Stimulated activated CD4-positive, alpha-beta T cell treated with anti-CD3 and anti-CD28 coated beads, Interleukin-4, amount 100 ng/mL, for 48 hours (primary cell): ENCODE measurements at places on chromosomes 11 and 22.

- no peak for DNase-seq
These were observed 8.9 kb downstream of the USP47 start for GRCh38 chr11:11850668-11851067.

GRCh38 chr11:126189109-126189929, 22.1 kb downstream of the RPUSD4 start:
- DNase-seq: no peak

- no peak for DNase-seq
These were observed 26.3 kb upstream of the CCDC90B start for GRCh38 chr11:83312430-83312829.

DNA sequence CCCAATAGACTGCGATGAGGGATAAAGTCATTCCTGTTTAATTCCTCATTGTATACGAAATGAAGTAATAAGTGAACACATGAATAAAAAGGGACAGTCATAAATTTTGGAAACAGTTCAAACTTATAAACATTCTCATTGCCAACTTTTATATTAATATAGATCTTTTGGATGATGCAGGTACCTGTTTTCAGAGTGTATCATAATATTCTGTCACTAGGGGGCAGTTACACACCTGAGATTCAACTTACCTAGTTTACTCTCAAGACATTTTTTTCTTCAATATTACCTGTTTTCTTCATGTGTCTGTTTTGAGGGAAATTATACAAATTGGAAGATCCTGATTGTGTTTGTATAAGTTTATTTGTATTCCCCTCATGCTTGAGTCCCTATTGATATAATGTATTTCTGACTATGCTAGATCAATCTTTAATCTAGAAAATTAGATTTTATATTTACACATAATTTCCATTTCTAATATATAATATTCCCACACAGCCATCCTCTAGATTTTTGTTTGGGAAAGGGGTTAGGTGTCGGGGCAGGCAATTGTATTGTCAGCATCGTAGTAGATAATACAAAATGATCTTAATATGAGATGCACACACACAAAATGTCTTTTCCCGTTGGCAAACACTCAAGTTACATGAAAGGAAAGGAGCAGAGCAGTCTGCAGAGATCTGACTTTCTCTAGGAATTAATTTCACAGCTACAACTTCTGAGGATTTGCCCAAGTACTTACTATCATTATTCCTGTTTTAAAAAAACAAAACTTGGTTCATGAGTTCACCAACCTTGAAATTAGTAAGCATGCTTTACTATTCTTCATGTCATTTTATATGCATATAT, 18.4 kb downstream of the FDX1 start:
- DNase-seq: no peak

- no peak for DNase-seq
These were observed 7.6 kb upstream of the CHKA start for GRCh38 chr11:68128682-68129327.

DNA sequence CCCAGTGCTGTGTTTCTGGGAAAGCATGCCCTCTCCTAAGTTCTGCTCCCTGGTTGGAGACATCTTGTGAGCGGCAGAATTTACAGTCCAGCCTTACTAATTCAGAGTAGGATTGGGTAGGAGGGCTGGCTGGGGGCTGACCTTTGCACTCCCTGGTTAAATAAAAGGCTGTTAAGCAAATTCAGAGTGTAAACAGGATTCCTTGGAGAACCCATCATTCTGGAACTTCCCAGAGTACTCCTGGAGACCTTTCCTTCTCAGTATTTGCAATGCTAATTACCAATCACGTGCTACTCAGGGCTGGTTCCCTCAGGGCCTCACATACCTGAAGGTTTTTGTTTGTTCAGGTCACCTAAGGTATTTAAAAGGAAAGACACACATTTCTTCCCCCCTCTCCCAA, 340.2 kb downstream of the TBC1D22A start:
- no peak for DNase-seq

DNA sequence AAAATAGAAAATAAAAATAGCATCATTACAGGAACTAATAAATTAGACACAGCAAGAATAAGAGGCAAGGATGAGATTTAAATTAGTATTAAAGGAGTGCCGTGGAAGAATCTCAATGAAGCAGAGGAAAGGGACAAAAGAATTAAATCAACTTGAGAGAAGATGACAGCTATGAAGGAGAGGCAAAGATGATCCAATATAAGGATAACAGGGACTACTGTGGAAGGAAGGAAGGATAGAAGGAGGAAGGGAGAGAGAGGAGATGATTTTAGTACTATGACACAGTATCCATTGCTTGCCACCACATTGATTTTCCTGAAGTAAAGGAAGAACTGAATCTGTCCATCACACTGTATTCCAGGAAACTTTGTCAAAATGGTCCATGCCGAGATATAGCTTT, 98.0 kb downstream of the EFCAB6 start:
- no peak for DNase-seq

DNA sequence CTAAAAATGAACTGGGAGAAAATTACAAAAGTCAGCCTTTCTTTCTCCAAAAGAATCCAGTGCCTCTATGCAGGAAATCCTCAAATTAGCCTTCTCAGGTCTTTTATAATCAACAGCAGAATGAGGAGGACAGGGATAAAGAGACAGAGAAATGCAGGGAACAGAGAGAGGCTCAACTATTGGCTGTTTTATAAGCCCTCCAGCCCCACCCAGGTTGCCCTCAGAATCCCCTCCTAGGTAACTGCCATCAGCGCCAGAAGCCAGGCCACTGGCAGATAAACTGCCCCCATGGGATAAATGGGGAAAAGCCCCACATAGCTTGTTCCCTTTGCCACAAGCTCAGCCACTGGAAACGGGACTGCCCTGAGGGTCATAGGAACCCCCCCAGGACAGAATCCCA, 10.9 kb upstream of the HMOX1 start:
- no peak for DNase-seq

DNA sequence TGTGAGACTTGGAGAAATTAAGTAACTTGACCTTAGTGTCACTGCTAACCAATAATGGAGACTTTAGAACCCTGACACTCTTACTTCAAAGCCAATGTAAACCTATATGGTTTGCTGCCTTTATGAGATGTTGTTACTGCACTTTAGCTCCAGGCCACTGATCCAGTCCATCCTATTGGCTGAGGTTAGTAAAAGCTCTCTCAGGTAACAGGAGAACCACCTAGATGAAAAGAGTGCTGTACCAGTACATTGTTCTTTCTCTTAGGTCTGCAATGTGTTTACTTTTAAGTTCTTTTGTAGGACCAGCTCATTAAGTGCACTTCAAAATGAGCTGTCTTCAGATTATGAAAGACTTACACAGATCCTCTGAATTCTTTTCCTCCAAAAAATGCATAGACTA, 994.0 kb upstream of the FAT3 start:
- no peak for DNase-seq
